ENCODE measurements at places on chromosomes 2 and 18.

DNA sequence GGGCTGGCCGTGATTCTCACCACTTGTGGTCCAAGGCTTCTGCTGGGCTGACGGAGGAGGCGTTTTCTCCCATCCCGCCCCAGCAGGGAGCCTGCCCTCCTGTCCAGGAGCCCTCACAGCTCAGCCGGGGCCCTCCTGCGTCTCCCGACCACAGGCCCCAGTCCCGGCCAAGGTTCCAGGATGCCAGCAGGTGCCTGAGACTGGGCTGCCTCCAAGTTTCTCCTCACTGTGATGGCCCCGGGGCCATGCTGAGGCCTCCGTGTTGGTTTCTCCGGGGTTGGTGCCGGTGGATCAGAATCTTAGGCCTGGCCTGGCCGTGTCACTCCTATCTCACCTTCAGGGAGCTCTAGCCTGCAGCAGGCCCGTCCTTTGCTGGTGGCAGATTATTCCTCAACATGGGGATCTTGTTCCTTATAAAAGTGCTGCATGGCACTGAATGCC lies 5.9 kb downstream of the KCNG2 start:
- no peak for DNase-seq

GRCh38 chr18:54229421-54230059 lies 5.1 kb upstream of the MBD2 start:
- no peak for DNase-seq

GRCh38 chr2:190947141-190947540 lies 66.5 kb downstream of the GLS start:
- no peak for DNase-seq

GRCh38 chr2:10211844-10212422 lies 89.4 kb downstream of the RRM2 start:
- DNase-seq = peak; percentile 45

DNA sequence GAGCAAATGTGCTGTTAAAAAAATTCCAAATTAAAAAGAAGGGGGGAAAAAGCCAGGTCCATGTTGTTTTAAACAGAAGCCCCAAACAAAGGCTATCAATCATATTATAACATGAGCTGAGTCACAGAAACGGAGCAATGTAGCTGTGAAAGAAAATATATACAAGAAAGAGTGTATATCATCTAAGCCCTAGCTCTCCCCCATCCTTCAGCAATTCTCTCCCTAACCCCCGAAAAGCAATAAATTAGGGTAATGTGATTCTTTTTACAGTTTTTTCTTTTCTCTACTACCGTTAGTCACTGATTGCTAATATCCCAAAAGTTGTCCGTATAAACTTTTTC lies 25.3 kb downstream of the FEZ2 start:
- no peak for DNase-seq

Measured in NCI-H526 (cell line).